Fibroblast of skin of left biceps (primary cell): ENCODE measurements at places on chromosomes 11 and 22.
A peak's percentile ranks its signal among the peaks of the same experiment; 100 is the strongest.

GRCh38 chr11:118171269-118172062 lies 5.0 kb downstream of the SCN2B start:
- no peak for DNase-seq

GRCh38 chr11:57638005-57638781 lies 11.5 kb downstream of the YPEL4 start:
- DNase-seq, result peak; percentile 75

- no peak for DNase-seq
Observed at GRCh38 chr11:79362206-79362757, 78.5 kb downstream of the TENM4 start.

DNA sequence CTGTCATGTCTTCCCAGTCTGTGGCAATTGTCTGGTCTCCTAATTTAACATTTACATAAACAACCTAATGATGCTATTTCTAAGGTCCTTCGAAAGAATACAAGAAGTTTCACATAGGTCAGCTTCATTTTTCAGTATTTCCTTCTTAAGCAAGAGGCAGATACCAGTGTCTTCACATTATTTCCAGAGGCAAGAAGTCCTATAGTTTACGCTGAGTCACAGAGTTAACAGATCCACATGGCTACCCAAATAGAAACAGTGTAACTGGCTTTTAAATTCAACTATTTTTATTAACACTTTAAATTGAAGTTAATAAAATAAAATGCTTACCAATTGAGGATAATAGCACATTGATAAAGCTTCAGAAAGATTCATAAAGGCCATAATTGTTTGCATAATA lies 10.9 kb downstream of the PRRG4 start:
- DNase-seq, result no peak

DNA sequence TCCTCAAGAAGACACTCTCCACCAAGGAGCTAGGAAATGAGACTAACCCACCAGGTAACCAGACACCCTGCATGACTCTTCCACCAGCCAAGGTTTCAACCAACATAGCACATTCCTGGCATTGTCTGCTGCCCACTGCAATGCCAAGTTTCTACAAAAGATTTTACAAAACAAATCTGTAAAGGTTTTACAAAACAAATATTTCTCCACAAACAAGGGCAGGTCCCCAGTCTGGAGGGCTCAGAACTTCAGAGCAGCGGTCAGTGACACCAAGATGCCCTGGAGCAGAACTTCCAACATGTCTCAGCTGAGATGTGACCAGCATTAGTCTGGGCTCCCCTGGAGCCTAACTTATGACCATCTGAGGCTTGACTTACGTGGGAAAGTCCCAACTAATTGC lies 14.0 kb downstream of the GALNT18 start:
- DNase-seq, result no peak

DNA sequence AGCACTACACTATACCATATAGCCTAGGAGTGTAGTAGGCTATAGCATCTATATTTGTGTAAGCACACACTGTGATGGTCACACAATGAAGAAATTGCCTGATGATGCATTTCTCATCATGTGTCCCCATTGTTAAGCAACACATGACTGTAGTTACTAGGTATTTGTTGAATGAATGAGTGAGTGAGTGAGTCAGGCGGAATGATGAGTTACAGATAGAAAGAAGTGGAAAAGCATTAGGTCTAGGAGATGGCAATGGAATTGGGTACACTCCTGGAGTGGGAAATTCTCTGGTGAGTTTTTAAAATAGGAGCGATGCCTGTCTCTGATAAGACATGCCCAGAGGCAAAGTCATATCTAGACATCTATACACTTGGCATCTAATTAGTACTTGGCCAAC lies 160.5 kb upstream of the TBCEL start:
- DNase-seq, result no peak

DNA sequence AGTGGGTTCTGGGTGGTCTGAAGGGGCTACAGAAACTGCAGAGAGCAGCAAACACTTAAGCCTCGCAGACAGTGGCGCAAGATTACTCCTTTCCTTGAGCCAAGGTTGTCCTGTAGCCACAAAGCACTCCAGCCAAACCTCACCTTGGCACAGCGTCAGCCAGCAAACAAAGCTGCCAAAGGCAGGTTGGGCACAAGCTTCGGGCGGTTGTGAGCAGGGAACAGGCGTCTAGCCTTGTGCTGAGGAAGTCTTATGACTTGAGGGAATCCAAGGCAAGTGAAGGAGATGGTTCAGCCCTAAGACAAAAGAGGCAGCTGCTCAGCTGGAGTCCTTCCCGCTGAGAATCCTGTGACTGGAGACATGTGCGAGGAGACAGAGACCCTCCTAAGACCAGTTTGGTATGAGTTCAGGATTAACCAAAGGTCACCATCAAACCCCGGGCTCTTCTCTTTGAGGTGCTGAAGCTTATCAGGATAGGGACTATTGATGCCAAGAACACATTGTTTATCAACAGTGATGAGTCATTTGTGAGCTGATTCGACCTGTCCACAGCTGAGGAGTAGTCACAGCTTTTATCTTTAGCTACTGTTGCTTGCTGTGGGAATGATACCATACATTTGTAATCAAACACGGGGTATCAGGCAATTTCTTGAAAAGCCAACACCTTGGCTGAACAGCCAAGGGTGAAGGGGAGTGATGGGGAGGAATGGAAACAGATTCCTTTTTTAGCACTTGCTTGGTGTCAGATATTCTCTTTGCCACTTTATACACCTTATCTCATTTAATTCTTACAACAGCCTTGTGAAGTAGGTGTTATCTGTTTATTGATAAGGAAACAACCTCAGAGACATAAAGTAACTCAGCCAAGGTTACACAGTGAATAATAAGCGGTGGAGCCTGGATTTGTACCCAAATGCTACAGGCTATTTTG lies 4.6 kb downstream of the ADM start:
- DNase-seq, result no peak

- peak; percentile 65 for DNase-seq
Observed at GRCh38 chr11:86577644-86578636, 94.5 kb downstream of the ME3 start.

DNA sequence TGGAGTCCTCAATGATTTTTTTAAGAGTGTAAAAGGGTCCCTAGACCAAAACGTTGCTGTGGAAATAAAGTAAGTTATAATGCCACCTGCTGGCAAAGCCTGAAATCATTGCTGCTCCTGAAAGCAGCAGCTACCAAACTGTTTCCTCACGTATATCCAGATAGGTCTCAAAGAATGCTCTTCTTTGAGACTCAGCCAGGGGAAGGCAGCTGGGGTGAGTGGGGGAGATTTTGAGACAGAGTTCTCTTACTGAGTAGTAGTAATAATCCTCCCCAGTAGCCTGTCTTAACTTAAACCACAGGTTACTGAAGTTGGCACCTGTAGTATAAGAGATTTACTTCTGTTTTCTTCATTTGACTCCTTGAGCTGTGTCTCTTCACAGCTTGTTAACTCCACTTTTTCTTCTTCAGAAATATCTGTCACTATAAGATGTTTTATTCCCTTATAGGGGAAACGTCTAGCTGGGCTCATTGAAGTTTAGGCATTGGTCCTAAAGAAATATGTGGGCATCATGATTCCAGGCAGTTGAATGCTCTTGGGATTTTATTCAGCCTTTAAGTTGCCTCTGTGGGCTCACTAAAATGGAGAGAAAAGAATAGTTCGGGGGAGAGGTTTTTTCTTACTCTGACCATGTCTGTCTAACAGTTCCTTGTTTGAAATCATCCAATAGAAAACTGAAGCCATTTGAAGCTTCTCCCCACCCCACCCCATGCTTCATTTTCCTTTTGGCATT lies 77.9 kb downstream of the BTBD10 start:
- DNase-seq, result peak; percentile 15

GRCh38 chr11:69211540-69211919 lies 55.8 kb downstream of the SMIM38 start:
- no peak for DNase-seq

DNA sequence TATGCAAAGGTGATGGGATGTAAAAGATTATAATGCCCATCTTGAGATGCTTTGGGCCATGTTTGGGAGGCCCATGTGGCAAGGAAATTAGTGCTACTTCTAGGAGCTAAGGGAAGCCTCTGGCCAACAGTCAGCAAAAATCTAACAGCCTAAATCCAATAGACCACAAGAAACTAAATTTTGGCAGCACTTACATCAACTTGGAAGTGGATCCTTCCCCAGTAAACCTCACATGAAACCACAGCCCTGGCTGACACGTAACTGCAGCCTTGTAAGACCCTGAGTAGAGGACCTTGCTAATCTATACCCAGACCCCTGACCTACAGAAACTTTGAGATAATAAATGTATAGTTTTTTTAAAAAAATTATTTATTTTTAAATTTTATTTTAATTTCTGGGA lies 13.1 kb upstream of the GRK3 start:
- DNase-seq, result no peak

DNA sequence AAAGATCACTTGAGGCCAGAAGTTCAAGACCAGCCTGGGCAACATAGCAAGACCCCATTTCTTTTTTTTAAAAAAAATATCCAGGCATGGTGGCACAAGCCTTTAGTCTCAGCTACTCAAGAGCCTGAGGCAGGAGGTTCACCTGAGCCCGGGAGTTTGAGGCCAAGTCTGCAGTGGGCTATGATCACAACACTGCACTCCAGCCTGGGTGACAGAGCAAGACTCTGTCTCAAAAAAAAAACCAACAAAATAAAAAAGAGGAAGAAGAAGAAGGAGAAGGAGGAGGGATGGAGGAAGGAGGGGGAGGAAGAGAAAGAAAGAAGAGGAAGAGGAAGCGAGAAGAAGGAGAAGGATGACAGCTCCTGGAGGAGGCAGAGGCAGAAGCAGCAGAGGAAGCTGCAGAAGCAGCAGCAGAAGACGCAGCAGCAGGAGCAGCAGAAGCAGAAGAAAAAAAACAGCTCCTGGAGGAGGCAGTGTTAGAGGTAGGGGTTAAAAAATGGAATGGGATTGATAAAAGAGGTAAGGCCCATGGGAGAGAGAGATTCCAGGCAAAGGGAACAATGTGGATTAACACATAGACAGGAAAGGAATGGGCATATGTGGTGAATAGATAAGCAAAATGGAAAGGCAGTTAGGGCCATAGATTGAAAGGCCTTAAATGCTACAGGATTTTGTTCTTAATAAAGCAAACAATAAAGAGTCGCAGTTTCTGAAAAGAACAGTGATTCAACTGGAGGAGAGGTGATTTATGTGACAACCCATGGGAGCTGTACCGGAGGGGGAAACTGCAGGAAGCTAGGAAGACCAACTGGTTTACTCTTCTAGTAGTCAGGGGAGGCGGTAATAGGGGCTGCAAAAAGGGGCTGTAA lies 10.9 kb downstream of the PRCP start:
- DNase-seq, result no peak
